Immature natural killer cell (primary cell): ENCODE measurements at places on chromosomes 1 and 21. TPM values are rescaled to one million over a fixed set of nuclear protein-coding genes. Genes with fewer than 3 reads are reported as not detected.

DNA sequence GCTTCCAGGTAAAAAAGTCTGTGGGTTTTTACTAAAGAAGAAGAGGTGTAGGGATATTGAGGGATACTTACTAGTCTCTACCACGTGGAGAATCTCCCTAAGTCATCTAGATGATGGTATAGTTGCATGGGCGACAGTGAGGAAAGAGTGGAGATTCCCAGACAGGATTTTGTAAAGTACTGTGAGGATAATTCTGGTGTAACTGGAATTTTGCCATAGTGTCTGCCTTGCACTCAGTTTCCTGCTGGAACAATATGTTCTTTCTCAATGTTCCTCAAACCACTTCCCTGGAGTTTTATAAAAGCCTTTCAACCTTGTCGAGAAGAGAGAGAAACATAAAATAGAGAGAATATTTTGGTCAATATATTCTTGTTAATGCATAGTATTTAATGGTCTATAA, 95.1 kb upstream of the WLS start:
- DNase-seq = no peak

DNA sequence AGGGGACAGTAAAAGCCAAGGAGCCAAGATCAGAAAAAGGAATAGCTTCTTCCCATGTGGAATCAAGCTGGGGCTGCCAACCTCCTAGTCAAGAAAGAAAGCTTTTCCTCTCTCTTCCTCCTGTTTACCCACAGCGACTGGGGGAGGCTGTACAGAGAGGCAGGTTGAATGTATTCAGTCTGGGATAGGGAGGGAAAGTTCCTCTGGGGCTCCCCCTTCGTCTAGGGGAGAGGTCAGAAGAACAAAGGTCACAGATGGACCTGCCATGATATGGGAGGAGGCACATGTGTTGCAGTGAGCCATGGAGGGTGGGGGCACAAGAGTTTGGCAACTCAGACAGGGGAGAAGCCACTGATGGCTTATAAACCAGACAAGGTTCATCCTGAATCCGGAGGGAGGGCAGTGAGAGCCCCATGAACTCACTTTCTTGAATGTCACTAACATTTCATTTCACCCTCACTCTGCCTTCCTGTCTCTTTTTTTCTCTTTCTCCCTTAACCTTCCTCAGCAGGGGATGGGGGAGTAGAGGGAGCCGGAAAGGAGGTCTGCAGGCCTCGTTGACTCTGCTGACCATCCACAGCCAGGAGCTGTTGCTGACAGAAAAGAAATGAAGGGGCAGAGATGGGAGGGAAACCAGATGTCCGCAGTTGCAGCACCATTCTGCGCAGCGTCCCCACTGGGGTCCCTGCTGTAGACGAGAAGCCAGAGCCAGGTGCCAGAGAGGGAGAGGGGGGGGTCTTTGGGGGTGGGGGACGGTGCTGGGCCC, 61.1 kb downstream of the PLXNA2 start:
- no peak for DNase-seq

LEFTY2 gene
- not detected for polyA plus RNA-seq

FALEC gene
- not detected for polyA plus RNA-seq

MTARC1 gene
- polyA plus RNA-seq = not detected

GRCh38 chr21:41765973-41766882, 624 bp downstream of the RIPK4 start:
- no peak for DNase-seq

GRCh38 chr1:228363686-228364067, 43.0 kb downstream of the TRIM11 start:
- DNase-seq = no peak
